ENCODE measurements at places on chromosomes 1 and 21.

DNA sequence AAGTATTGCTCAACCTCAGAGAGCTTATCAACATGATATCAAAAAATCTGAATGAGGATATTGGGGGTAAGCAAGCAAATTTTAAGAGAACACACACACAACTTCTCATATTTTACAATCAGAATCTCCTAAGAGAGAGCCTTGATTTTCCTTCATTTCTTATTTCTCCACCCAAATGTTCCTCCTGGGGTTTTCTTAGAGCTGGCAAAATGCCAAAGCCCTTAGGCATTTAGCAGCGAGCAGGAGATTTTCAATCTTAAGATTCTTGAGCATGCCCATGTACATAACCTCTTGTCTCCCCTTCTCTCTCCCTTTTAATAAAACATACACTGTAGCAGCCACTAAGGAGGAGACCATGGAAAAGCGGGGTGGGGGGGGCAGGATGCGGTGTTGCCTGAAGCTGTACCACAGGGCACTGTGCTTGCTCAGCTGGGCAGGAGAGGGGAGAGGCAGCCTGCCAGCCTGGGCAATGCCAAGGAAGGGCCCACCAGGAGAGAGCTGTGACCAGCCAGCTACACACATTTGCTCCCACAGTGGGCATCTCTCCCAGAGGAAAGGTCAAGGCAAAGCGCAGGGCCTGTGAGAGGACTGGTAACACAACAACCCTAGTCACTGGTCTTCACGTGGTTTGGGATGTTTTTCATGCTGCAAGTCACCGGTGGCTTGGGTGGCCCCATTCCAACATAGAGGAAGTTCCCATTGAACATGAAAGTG, 4.3 kb downstream of the BRINP2 start:
- DNase-seq = no peak

DNA sequence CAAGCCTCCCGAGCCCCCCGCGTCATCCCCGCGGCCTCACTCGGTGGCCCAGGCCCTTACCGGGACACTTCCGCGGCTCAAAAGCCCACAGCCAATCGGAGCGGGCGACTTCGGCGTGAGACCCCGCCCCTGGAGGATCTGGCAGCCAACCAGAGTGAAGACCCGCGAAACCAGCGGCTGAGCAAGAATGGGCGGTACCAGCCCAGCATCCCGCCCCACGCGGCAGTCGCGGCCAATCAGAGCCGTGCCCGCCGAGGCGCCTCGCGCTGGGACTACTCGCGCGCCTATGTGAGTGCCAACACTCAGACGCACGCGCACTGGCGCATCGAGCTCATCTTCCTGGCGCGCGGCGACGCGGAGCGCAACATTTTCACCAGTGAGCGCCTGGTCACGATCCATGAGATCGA, 22.5 kb downstream of the DISP3 start:
- DNase-seq = no peak

DNA sequence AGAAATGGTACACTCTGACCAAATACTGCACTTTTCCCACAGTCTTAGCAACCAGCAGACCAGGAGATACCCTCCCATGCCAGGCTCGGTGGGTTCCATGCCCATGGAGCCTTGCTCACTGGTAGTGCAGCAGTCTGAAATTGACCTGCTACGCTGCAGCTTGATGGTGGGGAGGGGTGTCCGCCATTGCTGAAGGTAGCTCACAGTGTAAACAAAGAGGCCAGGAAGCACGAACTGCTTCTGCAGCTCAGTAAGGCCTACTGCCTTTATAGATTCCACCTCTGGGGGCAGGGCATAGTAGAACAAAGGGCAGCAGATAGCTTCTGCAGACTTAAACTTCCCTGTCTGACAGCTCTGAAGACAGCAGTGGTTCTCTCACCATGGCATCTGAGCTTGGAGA, 12.3 kb upstream of the IFI44L start:
- DNase-seq = no peak

GRCh38 chr1:77697441-77697840, 15.0 kb upstream of the ZZZ3 start:
- DNase-seq = no peak

- DNase-seq = no peak
Measured at GRCh38 chr1:71135571-71135970, 54.7 kb upstream of the ZRANB2 start.

GRCh38 chr1:220182111-220182510, 88.2 kb downstream of the IARS2 start:
- DNase-seq = no peak

DNA sequence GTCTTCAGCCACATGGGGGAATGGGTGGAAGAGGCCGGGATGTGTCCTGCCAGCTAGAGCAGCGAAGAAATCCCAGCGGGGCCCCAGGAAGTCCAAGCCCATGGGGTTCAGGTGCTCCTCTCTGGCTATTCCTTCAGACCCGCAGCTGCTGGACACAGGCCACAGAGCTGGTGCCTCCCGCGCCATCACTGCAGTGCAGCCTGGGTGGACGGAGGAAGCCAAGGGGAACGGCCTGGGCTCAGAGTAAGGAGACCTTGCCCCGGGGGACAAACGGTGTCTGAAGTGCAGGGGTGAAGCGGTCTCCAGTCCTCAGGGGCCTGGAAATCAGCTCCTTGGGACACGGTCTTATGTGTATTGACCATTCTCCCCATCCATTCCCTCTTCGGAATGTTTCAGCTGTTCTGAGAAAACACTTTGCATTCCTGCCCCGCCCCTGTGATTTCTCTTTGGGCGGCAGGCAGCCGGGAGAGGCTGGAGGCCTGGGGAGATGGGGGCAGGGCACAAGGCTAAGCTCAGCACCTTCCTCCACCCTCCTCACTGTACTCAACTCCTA, 18.4 kb downstream of the MTHFR start:
- DNase-seq = no peak

- DNase-seq = no peak
Measured at GRCh38 chr1:183473217-183473536, 878 bp downstream of the SMG7 start.

GRCh38 chr1:192904438-192904895, 95.6 kb downstream of the RGS2 start:
- DNase-seq = no peak

DNA sequence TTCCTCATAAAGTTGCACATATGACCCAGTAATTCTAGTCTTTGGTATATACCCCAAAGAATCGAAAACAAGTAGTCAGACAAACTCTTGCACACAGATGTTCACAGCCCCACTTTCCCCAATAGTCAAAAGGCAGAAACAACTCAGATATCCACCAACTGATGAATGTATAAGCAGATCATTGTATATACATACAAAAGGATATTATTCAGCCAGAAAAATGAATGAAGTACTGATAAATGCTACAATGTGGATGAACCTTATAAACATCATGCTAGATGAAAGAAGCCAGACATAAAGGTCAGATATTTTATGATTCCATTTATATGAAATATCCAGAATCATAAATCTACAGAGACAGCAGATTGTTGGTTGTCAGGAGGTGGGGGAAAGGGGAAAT, 27.3 kb downstream of the SHCBP1L start:
- no peak for DNase-seq

GRCh38 chr1:14369526-14370213, 228.8 kb upstream of the KAZN start:
- DNase-seq = no peak

DNA sequence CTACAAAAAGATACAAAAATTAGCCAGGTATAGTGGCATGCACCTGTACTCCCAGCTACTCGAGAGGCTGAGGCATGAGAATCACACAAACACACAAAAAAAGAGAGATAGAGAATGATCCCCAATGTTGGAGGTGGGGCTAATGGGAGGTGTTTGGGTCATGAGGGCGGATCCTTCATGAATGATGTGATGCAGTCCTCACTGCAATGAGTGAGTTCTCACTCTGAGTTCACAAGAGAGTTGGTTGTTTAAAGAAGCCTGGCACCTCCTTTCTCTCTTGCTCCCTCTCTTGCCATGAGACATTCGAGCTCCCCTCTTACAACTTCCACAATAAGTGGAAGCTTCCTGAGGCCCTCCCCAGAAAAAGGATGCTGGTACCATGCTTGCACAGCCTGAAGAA, 17.3 kb downstream of the KCNT2 start:
- DNase-seq = no peak

GRCh38 chr21:34782506-34783360, 113.9 kb downstream of the CLIC6 start:
- DNase-seq = no peak

GRCh38 chr1:149917571-149918144, at the start of gene SV2A:
TSS of gene SV2A (minus strand) at chr1:149917844. CDS start at chr1:149913840, 4,004 bp downstream.
- peak; percentile 29 for DNase-seq

GRCh38 chr21:45622416-45623097, 21.0 kb upstream of the PCBP3 start:
- DNase-seq = no peak

DNA sequence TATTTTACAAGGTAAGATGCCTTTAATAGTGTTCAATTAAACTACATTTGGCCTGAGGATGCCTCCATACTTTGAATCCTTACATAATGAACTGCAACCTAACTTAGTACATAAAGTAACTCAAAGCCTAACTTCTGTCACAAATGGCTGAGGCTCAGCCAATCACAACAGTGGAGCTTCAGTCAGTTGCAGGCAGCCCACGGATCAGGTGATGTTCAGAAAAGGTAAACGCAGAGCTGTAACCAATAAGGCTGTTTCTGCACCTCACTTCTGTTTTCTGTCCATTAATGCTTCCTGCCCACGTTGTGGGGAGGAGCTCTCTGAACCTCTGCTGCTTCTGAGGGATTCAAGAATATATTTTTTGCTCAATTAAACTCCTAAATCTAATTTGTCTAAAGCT, 94.8 kb upstream of the KIAA0040 start:
- DNase-seq = no peak

- DNase-seq = no peak
Measured at GRCh38 chr21:28333578-28334075, 659.0 kb downstream of the LTN1 start.

DNA sequence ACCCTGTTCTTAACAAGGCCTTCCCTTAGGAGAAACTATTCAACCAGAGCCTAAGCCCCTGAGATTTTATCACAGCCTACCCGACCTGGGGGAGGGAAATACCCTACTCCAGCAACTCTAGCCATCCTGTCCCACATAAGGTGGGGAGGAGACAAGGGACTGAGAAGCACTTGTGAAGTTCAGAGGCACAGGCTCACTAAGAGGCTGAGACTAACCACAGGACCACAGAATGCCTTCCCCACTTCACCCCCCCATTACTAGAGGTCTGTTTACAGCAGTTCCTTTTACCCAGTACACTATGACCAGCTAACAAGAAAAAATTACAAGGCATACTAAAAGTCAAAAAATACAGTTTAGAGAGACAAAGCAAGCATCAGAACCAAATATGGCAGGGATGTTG, 86.8 kb downstream of the TEX35 start:
- DNase-seq = no peak

- DNase-seq = no peak
Measured at GRCh38 chr21:25936776-25937175, 202.0 kb downstream of the GABPA start.
